ENCODE measurements at places on chromosomes 5 and 9. TPM values are rescaled to one million over a fixed set of nuclear protein-coding genes. Genes with fewer than 3 reads are reported as not detected.

MEGF10 gene
- total RNA-seq, result not detected

C5orf52 gene
- not detected for total RNA-seq

C8G gene
- total RNA-seq, result 1.4 TPM

PDE8B gene
- not detected for total RNA-seq

GRCh38 chr9:99264070-99264680, 42.1 kb downstream of the SEC61B start:
- no peak overlapping the region for H3K4me3 ChIP-seq
- H3K4me1 ChIP-seq, result peaks cover 21% of the 10 kb centered on the region
- no peaks in the 10 kb centered on the region for H3K27me3 ChIP-seq
- no peak for DNase-seq
- H3K27ac ChIP-seq, result no peak overlapping the region

DNA sequence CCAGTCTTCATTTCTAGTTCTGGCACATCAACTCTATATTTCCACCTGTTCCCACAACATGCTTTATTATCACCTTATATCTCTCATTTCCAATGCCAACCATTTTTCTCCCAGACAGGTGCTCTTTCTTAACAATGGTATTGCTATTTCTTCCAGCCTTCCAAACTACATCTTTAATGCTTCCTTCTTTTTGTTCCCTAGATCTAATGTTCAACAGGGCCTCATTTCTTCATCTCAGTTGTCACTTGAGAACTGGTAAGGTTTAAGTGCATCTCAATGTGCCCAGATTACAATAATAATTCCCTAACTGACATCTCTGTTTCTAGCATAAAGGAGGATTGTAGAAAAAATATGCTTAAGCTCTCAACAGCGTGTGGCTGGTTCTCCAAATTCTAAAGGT, 272.6 kb downstream of the COX7C start:
- H3K27me3 ChIP-seq, result peaks cover 3% of the 10 kb centered on the region
- no peak overlapping the region for H3K4me3 ChIP-seq
- no peaks in the 10 kb centered on the region for H3K4me1 ChIP-seq

DNA sequence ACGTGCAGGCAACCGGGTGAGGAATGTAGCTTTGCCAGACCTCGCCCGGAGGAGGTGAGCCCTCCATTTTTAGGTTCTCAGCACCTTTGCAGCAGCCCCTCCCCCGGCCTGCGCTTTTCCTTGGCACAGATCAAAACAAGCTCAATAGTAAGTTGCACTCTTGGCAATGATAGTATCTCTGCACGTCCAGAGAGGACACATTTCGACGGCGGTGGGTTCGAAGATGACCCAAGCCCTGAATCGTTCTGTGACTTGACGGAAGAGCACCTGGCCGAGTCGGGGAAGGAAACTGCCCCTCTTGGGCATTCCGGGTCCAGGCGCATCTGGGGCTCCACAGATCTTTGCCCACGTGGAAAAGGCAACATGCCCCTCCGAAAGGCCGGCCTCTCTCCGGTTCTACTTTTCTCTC, 904 bp downstream of the GDNF start:
- peaks cover 2% of the 10 kb centered on the region for H3K36me3 ChIP-seq
- no peak overlapping the region for H3K27ac ChIP-seq
- peaks cover 72% of the 10 kb centered on the region for H3K27me3 ChIP-seq
- H3K4me1 ChIP-seq, result peaks cover 29% of the 10 kb centered on the region
- DNase-seq, result no peak

DNA sequence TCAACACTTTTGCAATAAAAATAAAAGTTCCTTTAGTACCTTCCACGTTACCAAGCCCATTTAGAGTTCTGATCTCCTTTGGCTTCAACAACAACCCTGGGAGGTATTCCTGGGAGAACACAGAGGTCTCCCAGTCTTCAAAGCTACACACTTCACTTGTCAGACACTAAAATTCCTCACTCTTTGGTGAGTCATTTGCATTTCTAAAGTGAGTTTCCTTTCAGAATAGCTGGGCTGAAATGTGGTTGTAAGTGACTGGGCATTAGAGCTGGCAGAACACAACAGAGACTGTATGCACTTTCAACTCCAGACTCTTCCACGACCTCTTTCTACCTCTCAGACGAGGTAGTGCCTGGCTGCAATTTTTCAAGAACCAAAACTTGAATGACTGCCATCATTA, 11.5 kb upstream of the F2RL1 start:
- H3K4me1 ChIP-seq, result no peaks in the 10 kb centered on the region
- no peaks in the 10 kb centered on the region for H3K36me3 ChIP-seq
- peaks cover 2% of the 10 kb centered on the region for H3K27me3 ChIP-seq
- no peak overlapping the region for H3K27ac ChIP-seq

- no peaks in the 10 kb centered on the region for H3K4me1 ChIP-seq
- H3K27ac ChIP-seq, result no peak overlapping the region
- DNase-seq, result no peak
- H3K36me3 ChIP-seq, result no peaks in the 10 kb centered on the region
- H3K27me3 ChIP-seq, result peaks cover 9% of the 10 kb centered on the region
Observed at GRCh38 chr5:110900829-110901228, 162.0 kb downstream of the SLC25A46 start.
